ENCODE measurements at places on chromosomes 3 and 15. TPM values are rescaled to one million over a fixed set of nuclear protein-coding genes. Genes with fewer than 3 reads are reported as not detected.

The GOLGA8G gene
- polyA plus RNA-seq = not detected

The AHSG gene
- not detected for polyA plus RNA-seq

DNA sequence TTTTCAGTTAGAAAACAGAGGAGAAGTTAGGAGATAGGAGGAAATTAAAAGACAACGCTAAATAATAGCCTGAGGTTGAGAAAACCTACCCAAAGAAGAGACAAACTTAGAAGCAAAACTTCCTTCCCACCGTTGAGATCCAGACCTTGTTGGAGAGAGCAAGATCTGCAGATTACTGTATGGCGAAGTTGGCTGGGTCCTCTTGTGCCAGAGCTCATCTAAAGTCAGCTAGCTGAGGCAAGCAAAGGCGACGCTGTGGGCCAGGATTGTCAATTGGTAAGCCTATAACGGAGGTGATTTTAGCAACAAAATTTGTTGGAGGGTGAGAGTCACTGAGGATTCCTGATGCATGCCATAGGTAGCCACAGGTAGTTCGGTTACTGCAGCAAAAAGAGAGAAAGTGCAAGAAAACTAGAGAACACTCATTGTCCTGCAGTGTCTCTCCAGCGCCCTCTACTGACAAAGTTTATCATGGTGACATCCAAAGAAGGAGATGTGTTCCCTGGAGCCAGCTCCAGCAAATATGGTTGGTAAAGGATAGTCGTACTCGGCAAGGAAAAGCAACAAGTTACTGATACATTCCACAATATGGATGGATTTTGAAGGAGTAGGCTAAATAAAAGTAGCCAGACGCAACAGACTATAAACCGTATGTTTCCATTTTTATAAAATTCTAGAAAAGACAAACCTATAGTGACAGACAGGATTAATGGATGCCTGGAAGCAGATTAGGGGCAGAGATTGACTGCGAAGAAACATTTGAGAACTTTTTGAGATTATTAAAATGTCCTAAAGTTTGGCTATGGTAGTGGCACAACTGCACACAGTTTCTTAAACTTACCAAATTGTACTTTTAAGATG is 9.8 kb upstream of the OR5K4 start:
- no peak for DNase-seq

- DNase-seq = no peak
Measured at GRCh38 chr3:143090486-143090885, 29.1 kb upstream of the CHST2 start.

GRCh38 chr15:76127880-76128279 is 68.1 kb downstream of the TMEM266 start:
- DNase-seq = no peak

All from CD8-positive, alpha-beta memory T cell (primary cell).